ENCODE measurements at places on chromosomes 12 and 14. TPM values are rescaled to one million over a fixed set of nuclear protein-coding genes. Genes with fewer than 3 reads are reported as not detected.

The KRT79 gene
- total RNA-seq = not detected

DNA sequence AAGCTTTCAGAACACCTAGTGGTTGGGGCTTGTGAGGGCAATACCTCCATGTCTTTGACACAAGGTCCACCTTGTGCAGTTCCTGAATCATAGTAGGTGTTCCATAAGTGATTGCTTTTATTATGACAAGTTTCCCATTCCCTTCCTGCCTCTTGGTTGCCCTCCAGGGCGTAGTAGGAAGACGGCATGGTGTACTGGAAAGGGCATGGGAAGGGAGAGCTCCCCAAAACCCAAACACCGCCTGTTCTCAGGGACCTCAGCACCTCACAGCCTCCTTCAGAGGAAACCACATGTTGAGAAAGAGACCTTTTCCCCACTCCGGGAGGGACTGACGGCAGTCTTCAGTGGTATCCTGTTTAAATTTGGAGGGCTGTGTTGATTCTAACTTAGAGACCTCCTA lies 21.1 kb downstream of the EVL start:
- no peak overlapping the region for H3K27ac ChIP-seq
- DNase-seq = no peak
- no peaks in the 10 kb centered on the region for H3K4me1 ChIP-seq
- H3K36me3 ChIP-seq = peaks cover 28% of the 10 kb centered on the region
- H3K27me3 ChIP-seq = no peaks in the 10 kb centered on the region
- H3K4me3 ChIP-seq = no peak overlapping the region

The RNASE3 gene
- total RNA-seq = not detected

DNA sequence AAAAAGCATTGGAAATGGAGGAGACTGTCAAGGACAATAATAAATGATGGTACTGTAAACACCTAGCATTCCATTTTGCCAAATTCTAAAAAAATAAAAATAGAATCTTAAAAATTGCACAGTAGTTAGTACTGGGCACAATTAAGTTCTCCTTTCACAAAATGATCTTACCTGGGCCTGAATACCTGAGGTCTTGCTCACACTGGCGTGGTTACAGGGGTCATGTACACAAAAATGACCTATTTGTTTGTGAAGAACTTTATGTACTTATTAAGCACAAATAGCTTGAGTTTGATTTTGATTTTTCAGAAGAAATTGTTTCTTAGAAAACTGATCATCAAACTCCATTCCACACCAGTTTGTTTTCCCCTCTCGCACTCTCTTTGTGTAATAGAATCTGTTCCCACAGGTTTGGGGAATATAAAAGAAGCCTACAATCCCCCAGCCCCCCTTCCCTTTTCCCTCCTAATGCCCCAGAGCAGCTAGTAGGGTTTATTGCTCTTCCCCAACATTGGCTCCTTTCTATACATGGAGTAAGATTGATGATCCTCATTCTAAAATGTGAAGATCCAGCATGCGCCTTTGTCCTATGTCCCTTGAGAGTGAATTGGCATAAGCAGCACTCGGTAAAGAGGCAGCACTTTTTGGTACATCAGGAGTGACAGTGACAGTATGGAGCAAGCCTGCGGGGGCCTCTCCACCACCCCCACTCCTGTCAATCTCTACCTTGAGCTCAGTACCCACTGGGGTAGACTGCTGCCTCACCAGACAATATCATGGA lies 204.3 kb downstream of the ASCL1 start:
- no peaks in the 10 kb centered on the region for H3K4me1 ChIP-seq
- DNase-seq = no peak
- H3K4me3 ChIP-seq = no peak overlapping the region
- H3K27me3 ChIP-seq = no peaks in the 10 kb centered on the region
- no peak overlapping the region for H3K27ac ChIP-seq

- H3K4me1 ChIP-seq = no peaks in the 10 kb centered on the region
- no peaks in the 10 kb centered on the region for H3K27me3 ChIP-seq
- no peak overlapping the region for H3K4me3 ChIP-seq
- H3K27ac ChIP-seq = no peak overlapping the region
- H3K36me3 ChIP-seq = peaks cover 19% of the 10 kb centered on the region
These were observed 26.7 kb downstream of the BTG1 start for GRCh38 chr12:92118826-92119536.

DNA sequence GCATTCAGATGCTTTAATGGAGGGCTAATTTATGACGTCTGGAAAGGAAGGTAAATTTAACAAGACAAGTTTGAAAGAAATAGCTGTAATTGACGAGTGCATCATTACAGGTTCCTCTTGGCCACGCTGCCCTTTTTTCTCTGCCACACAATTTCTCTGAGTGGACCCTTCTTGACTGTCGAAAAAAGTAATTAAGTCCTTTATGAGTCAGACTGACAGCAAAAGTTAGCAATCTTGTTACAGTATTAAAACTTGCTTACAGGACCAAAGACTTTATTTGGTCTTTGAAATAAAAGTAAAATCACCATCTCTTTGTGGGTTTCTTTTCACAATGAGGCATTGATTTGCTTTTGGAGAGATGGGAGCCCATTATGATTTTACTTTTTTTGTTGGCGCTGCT lies 42.6 kb downstream of the SAMD4A start:
- H3K27ac ChIP-seq = peak overlapping the region; percentile 53
- DNase-seq = no peak
- H3K36me3 ChIP-seq = no peaks in the 10 kb centered on the region

GRCh38 chr12:93090731-93091172 lies 161.7 kb upstream of the EEA1 start:
- H3K4me3 ChIP-seq = no peak overlapping the region
- no peaks in the 10 kb centered on the region for H3K27me3 ChIP-seq
- no peaks in the 10 kb centered on the region for H3K36me3 ChIP-seq

The ZFYVE26 gene
- total RNA-seq = 13.3 TPM

GRCh38 chr12:54337280-54337842 lies 12.4 kb downstream of the COPZ1 start:
- peak overlapping the region; percentile 72 for H3K27ac ChIP-seq
- no peak overlapping the region for H3K4me3 ChIP-seq

DNA sequence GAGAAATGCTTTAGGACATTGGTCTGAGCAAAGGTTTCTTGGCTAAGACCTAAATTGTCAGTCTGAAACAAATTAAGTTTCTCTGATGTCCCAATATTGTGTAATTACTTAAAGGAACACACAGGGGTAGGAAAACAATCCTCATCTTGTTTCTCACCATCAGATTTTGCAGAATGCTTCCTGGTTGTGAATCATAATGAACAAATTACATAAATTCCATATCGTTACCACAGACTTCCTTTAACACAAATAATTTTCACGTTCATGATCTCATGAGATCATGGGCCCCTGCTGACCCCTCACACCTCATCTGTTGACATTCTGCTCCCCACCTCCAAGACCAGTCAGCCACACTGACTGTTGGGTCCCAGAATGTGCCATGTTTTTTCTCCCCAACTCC lies 194.1 kb downstream of the MON2 start:
- peaks cover 2% of the 10 kb centered on the region for H3K36me3 ChIP-seq
- H3K4me3 ChIP-seq = no peak overlapping the region
- no peak overlapping the region for H3K27ac ChIP-seq
- no peaks in the 10 kb centered on the region for H3K27me3 ChIP-seq

The LAG3 gene
- total RNA-seq = not detected

DNA sequence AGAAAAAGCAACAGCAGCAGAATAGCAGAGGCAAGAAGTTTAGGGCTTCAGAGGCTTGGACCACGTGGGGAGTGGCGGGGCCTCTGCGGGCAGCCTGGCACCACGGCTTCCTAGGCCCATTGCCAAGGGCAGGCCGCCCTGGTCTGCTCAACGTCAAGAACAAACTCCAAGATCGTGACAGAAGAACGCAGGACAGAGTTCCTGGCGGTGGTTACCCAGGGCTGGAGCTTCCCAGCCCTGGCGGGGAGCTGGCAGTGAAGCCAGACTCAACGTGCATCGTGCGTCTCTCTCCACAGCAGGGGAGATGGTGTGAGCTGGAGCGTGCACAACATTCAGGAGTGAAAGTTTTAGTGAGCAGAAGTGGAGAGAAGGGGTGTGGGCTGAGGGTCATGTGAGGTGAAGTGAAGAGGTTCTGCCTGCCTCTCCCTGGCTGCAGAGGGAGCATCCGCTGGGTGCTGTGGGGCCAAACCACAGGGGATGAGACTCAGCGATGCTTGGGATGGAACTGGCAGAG lies 13.9 kb upstream of the CACNA2D4 start:
- H3K36me3 ChIP-seq = no peaks in the 10 kb centered on the region
- peaks cover 63% of the 10 kb centered on the region for H3K4me1 ChIP-seq
- H3K4me3 ChIP-seq = no peak overlapping the region
- H3K27me3 ChIP-seq = peaks cover 24% of the 10 kb centered on the region
- DNase-seq = peak; percentile 75

The UNC79 gene
- total RNA-seq = 0.25 TPM

DNA sequence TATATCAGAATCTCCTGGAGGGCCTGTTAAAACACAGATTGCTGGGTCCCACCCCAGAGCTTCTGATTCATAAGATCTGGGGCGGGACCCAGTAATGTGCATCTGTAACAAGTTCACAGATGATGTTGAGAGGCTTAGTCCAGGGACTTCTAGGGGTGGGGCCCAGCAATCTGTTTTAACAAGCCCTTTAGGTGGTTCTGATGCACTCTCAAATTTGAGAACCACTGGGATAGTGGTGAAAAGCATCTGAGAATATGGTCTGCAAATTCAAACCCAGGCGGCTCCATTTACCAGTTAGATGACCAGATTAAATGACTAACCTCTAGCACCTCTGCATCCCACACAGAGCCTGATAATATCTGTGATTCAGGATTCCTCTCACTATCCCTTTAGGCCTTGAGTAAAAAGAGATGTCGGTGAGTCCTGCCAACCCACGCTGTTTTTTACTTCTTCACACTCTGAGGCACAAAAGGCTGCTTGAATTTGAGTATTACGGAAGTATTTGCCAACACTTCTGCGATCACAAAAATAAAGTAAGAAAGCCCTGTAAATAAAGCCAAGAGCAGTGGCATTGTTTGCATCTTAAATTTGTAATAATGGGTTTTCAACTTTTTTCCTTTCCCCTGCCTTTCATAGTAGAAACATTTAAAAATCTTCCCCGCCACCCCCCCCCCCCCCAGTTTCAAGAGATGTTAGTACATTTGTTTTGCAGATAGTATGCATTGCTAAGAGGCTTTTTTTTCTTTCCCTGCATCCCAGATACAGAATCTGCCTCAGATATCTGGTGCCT lies 1.8 kb upstream of the FRS2 start:
- H3K27me3 ChIP-seq = no peaks in the 10 kb centered on the region
- no peak overlapping the region for H3K27ac ChIP-seq
- no peak for DNase-seq

DNA sequence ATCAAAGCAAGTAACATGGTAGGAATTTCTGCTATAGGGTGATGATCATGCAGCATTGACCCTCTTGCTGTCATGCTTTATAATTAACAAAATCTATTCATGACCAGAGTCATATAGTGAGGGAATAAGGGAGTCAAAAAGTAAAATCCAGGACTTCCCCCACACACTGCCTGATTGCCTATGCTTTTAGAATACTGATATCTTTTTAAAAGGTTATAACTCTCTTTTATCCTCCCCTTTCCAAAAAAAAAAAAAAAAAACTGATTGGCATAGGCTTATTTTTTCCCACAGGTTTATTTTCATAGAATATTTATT lies 51.4 kb downstream of the ZFP36L1 start:
- H3K4me3 ChIP-seq = no peak overlapping the region
- H3K27me3 ChIP-seq = no peaks in the 10 kb centered on the region
- peaks cover 7% of the 10 kb centered on the region for H3K4me1 ChIP-seq
- no peak for DNase-seq

The ANKRD9 gene
- total RNA-seq = 158 TPM

The STYX gene
- total RNA-seq = 13.3 TPM

- no peak for DNase-seq
- H3K27ac ChIP-seq = no peak overlapping the region
- H3K27me3 ChIP-seq = no peaks in the 10 kb centered on the region
- H3K36me3 ChIP-seq = no peaks in the 10 kb centered on the region
- H3K4me3 ChIP-seq = no peak overlapping the region
- no peaks in the 10 kb centered on the region for H3K4me1 ChIP-seq
These were observed 135.7 kb downstream of the RPAP3 start for GRCh38 chr12:47570151-47570550.

DNA sequence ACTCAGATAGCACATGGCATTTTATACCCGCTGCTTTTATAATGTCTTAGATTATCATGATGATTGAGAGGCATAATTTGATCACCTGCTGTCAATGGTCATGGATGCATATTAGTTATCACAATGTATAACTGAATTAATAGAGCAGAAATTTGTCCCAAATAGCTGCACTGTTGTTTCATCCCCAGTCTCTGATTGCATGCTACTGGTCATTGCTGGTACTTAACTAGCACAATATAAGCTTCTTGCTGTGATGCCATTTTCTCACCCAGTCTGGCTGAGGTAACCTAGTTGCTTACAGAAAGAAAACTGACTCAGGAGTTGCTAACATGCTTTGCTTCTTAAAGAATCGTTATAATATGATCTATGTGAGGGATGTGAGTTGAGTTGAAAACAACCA lies 76.8 kb upstream of the PLEKHA5 start:
- H3K4me1 ChIP-seq = no peaks in the 10 kb centered on the region
- no peak overlapping the region for H3K4me3 ChIP-seq
- no peak overlapping the region for H3K27ac ChIP-seq
- DNase-seq = no peak

The ABCD2 gene
- 6.5 TPM for total RNA-seq

DNA sequence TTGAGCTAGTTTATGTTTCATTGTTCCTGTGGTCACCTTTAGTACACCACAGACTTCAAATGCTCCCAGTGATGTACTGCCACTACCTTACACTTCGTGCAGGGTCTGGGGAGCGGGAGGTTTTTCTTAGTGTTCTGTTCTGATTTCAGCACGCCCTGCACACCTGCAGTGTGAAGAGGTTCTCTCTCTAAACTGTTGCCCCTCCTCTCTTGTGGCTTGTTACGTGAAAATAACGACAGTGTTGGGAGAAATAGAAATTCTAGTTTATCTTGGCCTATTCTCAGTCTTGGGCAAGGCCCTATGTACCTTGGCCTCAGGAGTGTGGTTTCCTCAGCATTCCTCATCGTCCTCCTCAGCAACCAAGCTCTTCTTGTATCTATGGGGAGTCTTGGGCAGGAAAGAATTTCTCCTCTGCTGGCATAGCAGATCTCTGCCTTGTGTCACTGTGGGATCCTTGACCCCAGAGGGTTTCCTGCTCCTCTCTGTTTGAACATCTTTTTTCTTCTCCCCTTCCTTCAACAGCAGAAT lies 48.6 kb downstream of the EIF2S3B start:
- no peak overlapping the region for H3K27ac ChIP-seq
- no peaks in the 10 kb centered on the region for H3K4me1 ChIP-seq
- H3K4me3 ChIP-seq = no peak overlapping the region
- peaks cover 18% of the 10 kb centered on the region for H3K27me3 ChIP-seq

GRCh38 chr12:109294286-109294796 lies 14.7 kb downstream of the FOXN4 start:
- no peaks in the 10 kb centered on the region for H3K36me3 ChIP-seq
- no peak overlapping the region for H3K4me3 ChIP-seq
- H3K4me1 ChIP-seq = peaks cover 13% of the 10 kb centered on the region
- no peak overlapping the region for H3K27ac ChIP-seq
- DNase-seq = no peak

- H3K4me3 ChIP-seq = no peak overlapping the region
- no peaks in the 10 kb centered on the region for H3K4me1 ChIP-seq
- no peak overlapping the region for H3K27ac ChIP-seq
- H3K36me3 ChIP-seq = no peaks in the 10 kb centered on the region
These were observed 239.0 kb downstream of the SLC16A7 start for GRCh38 chr12:59834659-59835474.

The NTF3 gene
- total RNA-seq = 0.99 TPM

- H3K27ac ChIP-seq = no peak overlapping the region
- H3K36me3 ChIP-seq = no peaks in the 10 kb centered on the region
- H3K27me3 ChIP-seq = no peaks in the 10 kb centered on the region
These were observed 61.1 kb downstream of the RNF34 start for GRCh38 chr12:121461048-121461447.

The ART4 gene
- total RNA-seq = 5.0 TPM
